SW480 (cell line): ENCODE measurements at places on chromosomes 3 and 15.
A peak's percentile ranks its signal among the peaks of the same experiment; 100 is the strongest.

- no peak for DNase-seq
Measured at GRCh38 chr3:36558961-36559360, 178.7 kb downstream of the STAC start.

DNA sequence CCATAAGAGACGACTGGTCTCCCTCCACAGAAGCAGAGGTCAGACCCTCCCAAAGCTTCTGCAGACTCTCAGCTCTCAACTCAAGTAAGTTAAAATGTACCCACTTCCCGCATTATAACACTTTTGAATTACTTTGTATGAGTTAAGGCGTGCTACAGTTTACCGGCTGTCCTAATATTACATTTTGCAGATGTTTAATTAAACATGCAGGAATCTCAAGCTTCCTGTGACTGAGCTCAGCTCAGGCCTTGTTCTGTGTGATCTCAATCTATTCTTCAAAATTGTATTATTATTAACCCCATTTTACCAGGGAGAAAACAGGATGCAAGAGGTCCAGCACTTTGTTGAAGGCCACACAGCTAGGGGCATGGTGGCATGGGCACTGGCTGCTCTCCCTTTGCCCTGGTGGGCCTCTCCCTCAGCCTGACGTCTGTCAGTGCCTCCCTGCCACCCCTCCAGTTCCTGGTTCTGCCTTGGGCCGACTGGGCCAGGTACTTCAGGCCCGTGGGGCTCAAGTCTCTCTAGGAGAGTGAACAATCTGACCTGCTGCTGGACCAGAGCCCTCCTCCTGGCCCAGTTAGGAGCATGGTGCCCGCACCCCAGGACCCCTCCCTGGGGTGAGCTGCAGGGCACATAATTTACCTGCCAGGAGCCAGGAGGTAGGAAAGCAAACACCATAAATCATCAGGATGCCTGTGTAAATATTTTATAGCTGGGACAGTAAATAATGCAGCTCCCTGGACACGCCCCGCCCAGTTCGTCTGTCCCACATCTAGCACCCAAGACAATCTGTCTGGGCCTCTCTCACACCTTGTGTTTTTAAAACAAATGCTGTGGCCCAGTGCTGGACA is 14.9 kb upstream of the RFT1 start:
- no peak for DNase-seq

DNA sequence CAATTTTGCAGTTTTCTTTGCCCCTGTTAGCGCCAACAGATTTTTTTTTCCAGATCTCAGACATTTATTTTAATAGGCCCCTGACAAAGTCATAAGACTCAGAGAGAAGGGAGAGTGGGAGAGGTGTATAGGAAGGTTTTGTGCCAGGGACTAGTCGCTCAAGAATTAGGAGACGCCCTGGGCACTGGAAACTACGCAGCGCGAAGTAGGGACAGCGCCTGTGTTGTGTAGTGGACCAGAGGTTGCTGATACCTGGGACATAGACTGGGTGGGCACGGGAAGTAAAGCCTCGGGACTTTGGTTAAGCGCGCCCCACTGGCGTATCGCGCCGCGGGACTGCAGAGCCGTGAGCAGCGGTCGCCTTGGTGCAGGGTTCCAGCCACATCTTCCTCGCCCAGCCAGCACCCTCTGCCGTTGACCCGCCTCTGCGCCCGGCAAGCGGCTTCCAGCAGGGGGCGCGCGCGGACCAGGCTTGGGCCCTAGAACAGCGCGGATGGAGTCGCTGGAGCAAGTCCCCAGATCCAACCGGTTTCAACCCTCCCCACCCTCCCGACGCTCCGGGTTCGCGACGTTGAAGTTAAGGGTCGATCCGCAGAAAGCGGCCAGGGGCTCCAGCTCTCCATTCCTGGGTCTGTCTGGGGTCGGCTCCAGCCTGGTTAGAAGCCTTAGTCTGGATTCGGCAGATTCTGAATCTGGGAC is 3.0 kb upstream of the ISLR2 start:
- peak; percentile 83 for DNase-seq

DNA sequence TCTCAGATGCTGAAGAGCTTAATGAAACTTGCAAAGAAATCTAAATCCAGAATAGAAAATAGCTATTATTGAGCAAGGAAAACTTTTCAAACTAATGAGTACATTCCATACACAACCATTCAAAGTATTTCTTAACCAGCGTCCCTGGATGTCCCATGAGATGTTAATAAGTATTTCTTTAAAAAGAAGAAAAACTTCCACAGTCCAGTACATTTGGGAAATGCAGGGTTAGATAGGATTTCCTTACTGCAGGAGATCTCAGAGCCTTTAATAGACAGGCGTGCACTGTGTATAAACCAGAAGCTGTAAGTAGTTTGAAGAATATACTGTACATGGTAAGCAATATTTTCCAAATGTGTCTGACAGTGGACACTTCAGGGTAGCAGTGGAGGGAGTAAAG is 29.6 kb upstream of the BHLHE40 start:
- DNase-seq, result no peak

DNA sequence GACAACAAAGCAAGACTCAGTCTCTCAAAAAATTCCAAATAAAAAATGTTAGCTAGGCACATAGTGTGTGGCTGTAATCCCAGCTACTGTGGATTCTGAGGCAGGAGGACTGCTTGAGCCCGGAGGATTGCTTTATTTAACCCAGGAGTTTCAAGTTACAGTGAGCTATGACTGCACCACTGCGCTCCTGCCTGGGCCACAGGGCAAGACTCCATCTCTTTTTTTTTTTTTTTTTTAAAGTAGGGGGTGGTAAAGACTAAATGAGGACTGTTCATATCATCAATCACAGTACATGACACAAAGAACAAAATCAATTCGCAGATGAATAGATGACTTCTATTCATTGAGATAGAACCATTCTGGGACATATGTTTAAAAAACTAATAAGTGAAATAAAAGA is 48.1 kb downstream of the ACAP2 start:
- no peak for DNase-seq
